Endothelial cell of umbilical vein (primary cell): ENCODE measurements at places on chromosomes 5 and 9. TPM values are rescaled to one million over a fixed set of nuclear protein-coding genes. Genes with fewer than 3 reads are reported as not detected.

- peak; percentile 39 for DNase-seq
- no peaks in the 10 kb centered on the region for H3K36me3 ChIP-seq
- H3K27me3 ChIP-seq = no peaks in the 10 kb centered on the region
These were observed 176.9 kb downstream of the RAB3C start for GRCh38 chr5:58759745-58760144.

Gene ADAMTS6
- 16.2 and 20.4 TPM in 2 replicates for polyA plus RNA-seq

DNA sequence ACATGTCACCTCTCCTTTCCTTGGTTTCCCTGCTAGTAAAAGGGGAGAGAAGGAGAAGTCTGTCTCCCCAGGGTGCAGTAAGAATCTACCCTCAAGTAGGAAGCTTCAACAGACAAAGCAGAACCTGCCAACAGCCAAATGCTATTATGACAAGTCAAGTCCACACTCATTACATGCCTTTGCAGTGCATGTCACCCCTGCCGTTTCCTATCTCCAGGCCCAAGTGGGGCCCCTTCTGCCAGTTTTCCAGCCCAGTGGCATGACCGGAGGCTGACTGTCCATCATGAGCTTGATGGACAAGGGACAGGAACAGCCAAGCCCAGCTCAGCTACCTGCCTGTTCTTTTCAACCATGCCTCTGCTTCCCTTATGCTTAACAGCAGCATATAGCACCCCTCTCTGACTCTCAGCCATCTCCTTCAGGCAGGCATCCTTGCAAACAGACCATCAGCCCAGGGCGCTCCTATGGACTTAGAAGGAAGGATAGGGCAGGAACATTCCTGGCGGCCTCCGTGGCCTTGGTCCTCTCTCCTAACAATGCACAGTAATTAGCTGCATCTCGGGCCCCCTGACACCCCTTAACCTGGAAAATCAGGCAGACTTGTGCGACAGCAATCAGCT is 107.2 kb upstream of the RAD23B start:
- H3K4me3 ChIP-seq = no peak overlapping the region
- H3K4me1 ChIP-seq = no peaks in the 10 kb centered on the region
- H3K27me3 ChIP-seq = no peaks in the 10 kb centered on the region
- no peak overlapping the region for H3K27ac ChIP-seq

DNA sequence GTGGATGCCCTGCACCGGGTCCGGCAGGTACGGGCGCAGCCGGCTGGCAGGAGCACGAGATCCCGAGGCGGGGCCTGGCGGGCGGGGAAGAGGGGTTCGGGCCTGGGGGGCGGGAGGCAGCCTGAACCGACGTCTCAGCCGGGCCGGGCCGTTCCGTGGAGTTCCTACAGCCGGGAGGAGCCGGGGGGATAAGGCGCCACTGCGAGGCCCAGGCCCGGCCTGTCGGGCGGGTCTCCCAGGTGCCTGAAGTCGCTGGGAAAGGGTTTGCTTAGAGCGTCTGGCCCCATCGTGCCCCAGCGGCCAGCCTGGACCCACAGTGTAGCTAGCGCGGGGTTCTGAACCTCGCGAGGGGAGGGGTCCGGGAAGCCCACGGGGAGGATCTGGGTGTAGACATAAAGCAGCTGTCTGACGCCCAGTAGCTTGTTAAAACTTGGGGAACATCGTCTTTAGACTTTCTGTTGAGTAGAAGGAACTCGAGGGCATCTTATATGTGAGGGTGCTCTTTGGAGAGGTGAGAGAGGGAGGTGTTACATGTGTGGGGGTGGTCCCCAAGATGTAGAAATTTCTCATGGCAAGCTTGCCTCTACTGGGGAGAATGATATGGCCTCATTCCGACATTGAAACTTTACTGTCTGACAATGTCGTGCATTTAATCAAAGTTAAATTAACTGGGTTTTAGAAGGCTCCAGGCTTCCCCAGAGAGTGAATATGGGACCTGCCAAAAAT is 524 bp downstream of the FUBP3 start:
- DNase-seq = no peak
- H3K4me1 ChIP-seq = peaks cover 8% of the 10 kb centered on the region
- H3K27ac ChIP-seq = peak overlapping the region; percentile 60
- H3K36me3 ChIP-seq = peaks cover 2% of the 10 kb centered on the region

DNA sequence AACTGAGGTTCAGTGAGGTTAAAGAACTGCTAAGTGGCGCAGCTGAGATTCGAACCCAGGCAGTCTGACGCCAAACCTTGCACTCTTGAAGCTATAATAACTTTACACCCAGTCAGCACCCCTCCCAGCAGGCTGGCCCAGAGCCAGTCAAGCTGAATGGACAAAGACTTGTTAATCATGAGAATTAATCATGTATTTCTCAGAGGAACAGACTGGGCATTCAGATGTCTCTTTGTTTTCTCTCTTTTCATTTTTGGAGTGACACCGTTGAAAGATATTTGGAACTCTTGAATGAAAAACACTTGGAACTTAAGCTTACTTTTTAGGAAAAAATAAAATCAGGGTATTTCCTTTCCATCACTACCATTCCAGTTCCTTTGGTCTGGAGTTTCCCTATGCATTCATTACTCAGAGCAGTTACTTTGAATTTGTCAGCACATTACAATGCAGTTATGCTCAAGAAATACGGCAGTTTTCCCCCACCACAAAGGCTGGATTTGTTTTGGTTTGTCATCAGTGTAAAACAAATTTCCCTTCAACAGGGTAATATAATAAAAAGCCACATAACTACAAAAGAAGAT is 22.6 kb upstream of the MAMDC2 start:
- H3K4me3 ChIP-seq = no peak overlapping the region
- peak overlapping the region; percentile 40 for H3K27ac ChIP-seq
- peak; percentile 87 for DNase-seq
- H3K36me3 ChIP-seq = no peaks in the 10 kb centered on the region
- no peaks in the 10 kb centered on the region for H3K27me3 ChIP-seq

GRCh38 chr5:158841481-158842276 is 258.0 kb downstream of the EBF1 start:
- no peak overlapping the region for H3K4me3 ChIP-seq
- H3K4me1 ChIP-seq = no peaks in the 10 kb centered on the region
- no peak overlapping the region for H3K27ac ChIP-seq
- DNase-seq = no peak

GRCh38 chr9:128125580-128126354 is 1.8 kb downstream of the PTGES2 start:
- H3K36me3 ChIP-seq = peaks cover 11% of the 10 kb centered on the region
- DNase-seq = no peak
- H3K27ac ChIP-seq = no peak overlapping the region
- peaks cover 11% of the 10 kb centered on the region for H3K4me1 ChIP-seq
- no peak overlapping the region for H3K4me3 ChIP-seq
- no peaks in the 10 kb centered on the region for H3K27me3 ChIP-seq

Gene LCN1
- not detected in 2 replicates for polyA plus RNA-seq

GRCh38 chr5:145965804-145966203 is 29.4 kb downstream of the SH3RF2 start:
- no peak overlapping the region for H3K27ac ChIP-seq
- H3K4me1 ChIP-seq = no peaks in the 10 kb centered on the region
- no peaks in the 10 kb centered on the region for H3K36me3 ChIP-seq
- H3K27me3 ChIP-seq = no peaks in the 10 kb centered on the region
- no peak overlapping the region for H3K4me3 ChIP-seq

GRCh38 chr9:130833031-130833990 is 1.7 kb upstream of the ABL1 start:
- peaks cover 35% of the 10 kb centered on the region for H3K4me1 ChIP-seq
- no peaks in the 10 kb centered on the region for H3K36me3 ChIP-seq
- no peaks in the 10 kb centered on the region for H3K27me3 ChIP-seq

Gene ZBTB5
- 12.5 and 13.7 TPM in 2 replicates for polyA plus RNA-seq

- DNase-seq = no peak
- H3K4me1 ChIP-seq = peaks cover 6% of the 10 kb centered on the region
- H3K36me3 ChIP-seq = no peaks in the 10 kb centered on the region
- no peak overlapping the region for H3K27ac ChIP-seq
- no peaks in the 10 kb centered on the region for H3K27me3 ChIP-seq
These were observed 38.3 kb downstream of the SAR1B start for GRCh38 chr5:134594336-134594735.

- no peak overlapping the region for H3K27ac ChIP-seq
- H3K4me1 ChIP-seq = peaks cover 16% of the 10 kb centered on the region
- no peaks in the 10 kb centered on the region for H3K27me3 ChIP-seq
- peaks cover 2% of the 10 kb centered on the region for H3K36me3 ChIP-seq
- H3K4me3 ChIP-seq = no peak overlapping the region
- no peak for DNase-seq
These were observed 48.3 kb upstream of the PTGS1 start for GRCh38 chr9:122322553-122322952.

- no peak for DNase-seq
- no peaks in the 10 kb centered on the region for H3K36me3 ChIP-seq
- H3K27me3 ChIP-seq = no peaks in the 10 kb centered on the region
- H3K4me1 ChIP-seq = peaks cover 7% of the 10 kb centered on the region
- no peak overlapping the region for H3K4me3 ChIP-seq
- no peak overlapping the region for H3K27ac ChIP-seq
These were observed 75.4 kb downstream of the MARCHF3 start for GRCh38 chr5:126954981-126955380.

Gene FRMPD1
- polyA plus RNA-seq = not detected in 2 replicates

DNA sequence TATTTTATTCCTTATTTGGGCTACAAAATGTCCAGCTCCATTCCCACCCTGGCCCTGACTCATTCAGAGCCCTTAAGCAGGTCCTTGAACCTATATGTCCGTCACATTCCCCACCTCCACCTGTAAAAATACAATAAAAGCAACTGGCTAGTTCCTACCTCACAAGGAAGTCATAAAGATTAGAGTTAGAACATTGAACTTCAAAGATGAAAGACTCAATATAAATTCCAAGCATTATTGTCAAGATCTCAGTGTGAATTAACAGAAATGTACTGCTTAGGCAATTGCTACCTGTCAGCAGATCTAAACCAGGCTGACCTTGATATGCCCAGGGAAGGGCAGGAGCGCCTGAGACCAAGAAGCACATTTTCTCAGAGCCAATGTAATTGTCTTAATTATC is 221.8 kb downstream of the ENC1 start:
- H3K4me1 ChIP-seq = peaks cover 27% of the 10 kb centered on the region
- H3K27me3 ChIP-seq = no peaks in the 10 kb centered on the region
- DNase-seq = no peak
- no peak overlapping the region for H3K4me3 ChIP-seq
- no peak overlapping the region for H3K27ac ChIP-seq

- H3K4me1 ChIP-seq = no peaks in the 10 kb centered on the region
- no peak overlapping the region for H3K4me3 ChIP-seq
- H3K36me3 ChIP-seq = no peaks in the 10 kb centered on the region
- H3K27me3 ChIP-seq = no peaks in the 10 kb centered on the region
These were observed 1262.0 kb upstream of the WWC1 start for GRCh38 chr5:167029488-167029887.

GRCh38 chr9:128024761-128025308 is 42.3 kb downstream of the NAIF1 start:
- no peak for DNase-seq
- no peaks in the 10 kb centered on the region for H3K36me3 ChIP-seq
- H3K27me3 ChIP-seq = no peaks in the 10 kb centered on the region
- no peak overlapping the region for H3K4me3 ChIP-seq
- peaks cover 13% of the 10 kb centered on the region for H3K4me1 ChIP-seq
- no peak overlapping the region for H3K27ac ChIP-seq

DNA sequence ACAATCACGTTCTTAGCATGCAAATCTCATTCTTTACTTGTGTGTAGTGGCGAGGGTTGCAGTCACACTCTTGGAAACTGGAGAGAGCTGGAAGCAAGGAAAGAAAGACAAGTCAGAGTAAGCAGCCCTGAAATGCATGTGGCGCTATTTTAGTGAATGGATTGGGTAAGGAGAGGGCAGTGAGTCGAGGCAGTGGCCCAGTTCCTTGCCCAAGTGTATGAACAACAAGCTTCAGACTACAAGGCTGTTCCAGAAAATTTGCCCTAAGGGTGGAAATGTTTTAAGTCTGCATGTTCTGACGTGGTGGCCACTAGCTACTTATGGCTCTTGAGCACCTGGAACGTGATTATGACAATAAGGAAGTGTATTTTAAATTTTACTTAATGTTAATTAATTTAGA is 59.4 kb upstream of the PTPN3 start:
- no peak overlapping the region for H3K27ac ChIP-seq
- H3K4me1 ChIP-seq = no peaks in the 10 kb centered on the region
- H3K4me3 ChIP-seq = no peak overlapping the region
- no peaks in the 10 kb centered on the region for H3K27me3 ChIP-seq
- H3K36me3 ChIP-seq = no peaks in the 10 kb centered on the region

Gene NIM1K
- 0.04 and 0.14 TPM in 2 replicates for polyA plus RNA-seq

Gene PCDHB15
- polyA plus RNA-seq = 0.51 and 0.55 TPM in 2 replicates

Gene PLPP6
- polyA plus RNA-seq = 6.3 and 7.0 TPM in 2 replicates

GRCh38 chr5:31362529-31362900 is 169.0 kb downstream of the CDH6 start:
- DNase-seq = no peak
- H3K36me3 ChIP-seq = no peaks in the 10 kb centered on the region
- H3K4me1 ChIP-seq = no peaks in the 10 kb centered on the region
- H3K4me3 ChIP-seq = no peak overlapping the region

GRCh38 chr9:91187311-91187964 is 174.3 kb downstream of the AUH start:
- H3K4me1 ChIP-seq = peaks cover 15% of the 10 kb centered on the region
- no peak overlapping the region for H3K27ac ChIP-seq
- H3K36me3 ChIP-seq = no peaks in the 10 kb centered on the region
- H3K27me3 ChIP-seq = no peaks in the 10 kb centered on the region
- no peak overlapping the region for H3K4me3 ChIP-seq
- DNase-seq = no peak

DNA sequence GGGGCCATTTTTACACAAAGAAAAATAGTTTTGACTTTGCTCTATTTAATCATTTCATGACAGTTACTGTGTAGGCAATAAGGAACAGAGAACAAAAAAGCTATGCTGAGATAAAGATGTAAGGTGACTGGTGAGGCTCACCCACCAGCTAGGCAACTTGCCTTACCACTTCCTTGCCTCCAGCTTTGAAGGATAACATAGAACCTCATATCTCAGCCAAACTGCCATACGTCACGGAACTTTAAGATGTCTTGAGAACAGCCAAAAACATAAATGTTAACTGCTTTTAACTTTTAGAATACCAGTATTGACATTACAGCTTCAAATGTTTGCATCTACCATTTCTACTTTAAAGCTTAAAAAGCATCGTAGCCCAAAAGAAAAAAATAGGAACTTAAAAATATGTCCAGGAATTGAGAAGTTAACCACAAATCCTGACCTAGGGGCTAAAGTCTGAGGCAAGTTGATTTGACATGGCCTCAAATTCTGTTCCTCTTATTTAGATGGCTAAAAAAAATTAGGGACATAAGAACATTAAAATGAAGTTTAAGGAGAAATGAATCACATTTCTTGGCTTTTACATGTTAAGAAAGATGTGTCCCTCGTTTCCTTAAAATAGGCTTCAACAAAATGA is 7.7 kb upstream of the GCNT4 start:
- no peaks in the 10 kb centered on the region for H3K4me1 ChIP-seq
- DNase-seq = no peak
- H3K27me3 ChIP-seq = no peaks in the 10 kb centered on the region
- H3K27ac ChIP-seq = no peak overlapping the region
- no peaks in the 10 kb centered on the region for H3K36me3 ChIP-seq

GRCh38 chr9:128703616-128704355 is 1.5 kb downstream of the PKN3 start:
- no peaks in the 10 kb centered on the region for H3K27me3 ChIP-seq
- peak overlapping the region; percentile 38 for H3K27ac ChIP-seq
- H3K4me3 ChIP-seq = peak overlapping the region; percentile 68
- H3K36me3 ChIP-seq = peaks cover 2% of the 10 kb centered on the region
- DNase-seq = peak; percentile 49
